ENCODE measurements at places on chromosomes 6 and 20. TPM values are rescaled to one million over a fixed set of nuclear protein-coding genes. Genes with fewer than 3 reads are reported as not detected.

POM121L2 gene
- total RNA-seq, result not detected

ZNF311 gene
- total RNA-seq, result 0.36 TPM

DNA sequence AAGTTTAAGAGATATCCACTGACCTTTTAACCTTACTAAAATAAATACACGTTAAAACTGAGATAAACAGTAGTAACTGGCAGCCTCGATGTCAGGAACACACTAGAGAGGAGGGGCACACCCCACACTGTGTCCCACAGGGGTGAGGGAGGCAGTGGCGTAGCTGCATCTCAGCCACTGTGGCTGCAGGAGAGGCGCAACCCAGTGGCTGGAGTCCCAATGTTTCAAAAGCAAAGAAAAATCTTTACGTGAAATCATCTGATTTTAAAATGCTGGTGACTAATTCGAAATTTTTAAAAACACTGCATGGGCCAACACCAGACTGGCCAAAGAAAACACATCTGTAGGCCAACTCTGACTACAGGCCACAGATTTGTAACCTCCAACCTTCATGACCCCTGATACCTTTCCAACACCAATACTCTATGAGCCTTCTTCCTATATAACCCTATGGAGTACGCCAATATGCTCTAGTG is 54.7 kb downstream of the TRAM2 start:
- H3K4me3 ChIP-seq, result no peak overlapping the region
- H3K36me3 ChIP-seq, result peaks cover 7% of the 10 kb centered on the region
- peak; percentile 79 for DNase-seq

DNA sequence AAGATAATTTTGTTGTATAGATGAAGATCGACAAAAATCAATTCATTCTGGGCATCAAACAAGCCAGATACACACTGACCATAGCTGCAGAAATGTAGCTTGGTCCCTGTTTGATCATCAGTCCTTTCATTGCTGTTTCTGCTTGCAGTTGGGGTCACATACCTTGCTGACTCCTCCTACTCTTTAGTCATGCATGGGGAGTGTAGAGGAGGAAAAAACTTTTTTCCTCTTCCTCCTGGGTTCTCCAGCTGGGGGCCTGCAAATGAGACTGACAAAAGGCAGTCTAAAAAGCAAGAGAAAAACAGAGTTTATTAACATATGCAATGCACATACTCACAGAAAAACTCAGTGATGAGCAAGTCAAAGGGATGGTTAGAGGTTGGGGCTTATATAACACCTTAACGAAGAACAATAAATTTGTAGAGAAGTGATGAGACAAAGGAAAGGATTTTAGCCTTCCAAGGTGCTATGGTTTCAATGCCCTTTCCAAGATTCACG is 105.8 kb downstream of the QRSL1 start:
- H3K4me1 ChIP-seq, result no peaks in the 10 kb centered on the region
- DNase-seq, result no peak
- H3K36me3 ChIP-seq, result no peaks in the 10 kb centered on the region
- no peak overlapping the region for H3K4me3 ChIP-seq

EYA2 gene
- total RNA-seq, result 2.5 TPM

CST8 gene
- not detected for total RNA-seq

DNA sequence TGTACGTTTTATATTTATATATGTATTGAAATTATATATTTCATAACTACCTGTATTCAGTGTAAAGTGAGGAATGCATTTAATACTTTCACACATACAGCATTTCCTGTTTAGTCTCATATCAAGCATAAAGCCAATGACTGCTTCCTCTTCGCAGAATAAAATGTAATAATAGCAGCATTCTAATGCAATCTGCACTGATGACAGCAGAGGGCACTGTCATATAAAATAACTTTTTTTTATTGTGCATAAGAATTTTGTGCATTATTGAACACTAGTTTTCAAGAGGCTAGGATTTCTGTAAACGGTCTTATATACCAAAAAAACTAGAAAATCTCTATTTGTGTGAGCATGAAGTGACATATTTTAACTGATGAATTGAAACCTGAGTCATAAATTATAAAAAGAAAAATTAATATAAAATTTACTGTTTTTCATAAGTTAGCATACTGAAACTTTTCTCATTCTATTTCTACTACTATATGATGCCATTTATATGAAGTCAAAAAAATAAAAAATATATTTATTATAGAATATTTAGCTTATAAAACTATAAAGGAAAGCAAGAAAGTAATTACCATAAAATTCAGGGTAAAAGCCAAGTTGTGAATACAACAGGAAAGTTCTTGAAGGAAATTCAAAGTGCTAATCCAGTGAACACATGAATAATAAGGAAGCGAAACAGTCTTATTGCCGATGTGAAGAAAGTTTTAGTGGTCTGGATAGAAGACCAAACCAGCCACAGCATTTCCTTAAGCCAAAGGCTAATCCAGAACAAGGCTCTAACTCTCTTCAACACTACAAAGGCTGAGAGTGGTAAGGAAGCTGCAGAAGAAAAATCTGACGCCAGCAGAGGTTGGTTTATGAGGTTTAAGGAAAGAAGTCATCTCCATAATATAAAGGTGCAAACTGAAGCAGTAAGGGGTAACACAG is 36.3 kb downstream of the RNF146 start:
- no peak overlapping the region for H3K4me3 ChIP-seq
- no peaks in the 10 kb centered on the region for H3K27me3 ChIP-seq
- peak; percentile 48 for DNase-seq
- H3K36me3 ChIP-seq, result peaks cover 4% of the 10 kb centered on the region
- no peak overlapping the region for H3K27ac ChIP-seq
- H3K4me1 ChIP-seq, result no peaks in the 10 kb centered on the region

DNA sequence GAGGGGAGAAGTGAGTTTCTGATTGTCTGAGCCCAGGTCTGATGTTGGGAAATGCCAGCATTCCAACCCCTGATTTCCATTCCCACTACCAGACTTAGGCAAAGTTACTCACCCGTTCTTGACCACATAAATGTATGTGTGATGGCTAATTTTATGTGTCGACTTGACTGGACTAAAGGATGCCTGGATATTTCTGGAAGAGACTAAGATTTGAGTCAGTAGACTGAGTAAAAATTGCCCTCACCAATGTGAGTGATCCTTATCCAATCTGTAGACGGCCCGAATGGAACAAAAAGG is 95.8 kb upstream of the TAB2 start:
- H3K4me1 ChIP-seq, result no peaks in the 10 kb centered on the region
- peak; percentile 45 for DNase-seq
- no peak overlapping the region for H3K4me3 ChIP-seq

GRCh38 chr6:52489881-52490280 is 69.7 kb downstream of the EFHC1 start:
- no peak overlapping the region for H3K4me3 ChIP-seq
- no peaks in the 10 kb centered on the region for H3K27me3 ChIP-seq
- H3K36me3 ChIP-seq, result peaks cover under 1% of the 10 kb centered on the region
- H3K4me1 ChIP-seq, result no peaks in the 10 kb centered on the region
- H3K27ac ChIP-seq, result no peak overlapping the region

TNF gene
- not detected for total RNA-seq

- H3K4me3 ChIP-seq, result no peak overlapping the region
- H3K36me3 ChIP-seq, result no peaks in the 10 kb centered on the region
- H3K27ac ChIP-seq, result no peak overlapping the region
Measured at GRCh38 chr6:156269751-156270369, 507.3 kb upstream of the ARID1B start.

ASIP gene
- total RNA-seq, result not detected

TCP11 gene
- 0.56 TPM for total RNA-seq

KLHDC3 gene
- total RNA-seq, result 76.0 TPM

HLA-DQB2 gene
- total RNA-seq, result not detected

DNA sequence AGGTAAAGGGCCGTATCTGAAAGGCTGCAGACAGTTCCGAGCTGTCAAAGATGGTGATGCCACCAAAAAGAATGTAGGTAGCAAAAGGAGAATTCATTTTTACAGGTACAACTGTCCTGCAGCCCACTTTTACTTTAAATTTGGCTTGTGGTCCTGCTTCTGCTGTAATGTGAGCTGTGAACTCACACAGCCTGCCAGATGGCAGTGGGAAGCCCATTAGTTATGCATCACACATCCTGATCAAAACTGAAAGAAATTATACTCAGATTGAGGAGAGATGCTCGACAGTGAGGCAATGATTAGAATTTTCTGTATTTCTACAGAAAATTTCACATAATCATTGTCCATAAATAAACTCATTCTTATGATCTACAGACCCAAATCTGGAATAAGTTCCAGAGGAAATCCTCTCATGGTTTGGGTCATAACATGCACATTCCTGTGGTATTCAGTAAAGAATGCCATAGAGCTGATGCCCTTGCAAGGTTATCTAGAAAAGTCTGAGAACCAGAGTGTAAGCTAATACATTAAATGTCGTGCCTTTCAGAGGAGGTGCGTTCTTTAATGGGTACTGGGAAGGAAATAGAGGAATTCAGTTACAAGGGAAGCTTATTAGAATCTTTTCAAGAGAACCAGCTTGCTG is 23.9 kb upstream of the E2F3 start:
- H3K4me1 ChIP-seq, result peaks cover 9% of the 10 kb centered on the region
- H3K4me3 ChIP-seq, result no peak overlapping the region
- H3K27ac ChIP-seq, result peak overlapping the region; percentile 31
- peak; percentile 87 for DNase-seq
- H3K27me3 ChIP-seq, result no peaks in the 10 kb centered on the region
- no peaks in the 10 kb centered on the region for H3K36me3 ChIP-seq

ZFP64 gene
- 14.3 TPM for total RNA-seq

DNA sequence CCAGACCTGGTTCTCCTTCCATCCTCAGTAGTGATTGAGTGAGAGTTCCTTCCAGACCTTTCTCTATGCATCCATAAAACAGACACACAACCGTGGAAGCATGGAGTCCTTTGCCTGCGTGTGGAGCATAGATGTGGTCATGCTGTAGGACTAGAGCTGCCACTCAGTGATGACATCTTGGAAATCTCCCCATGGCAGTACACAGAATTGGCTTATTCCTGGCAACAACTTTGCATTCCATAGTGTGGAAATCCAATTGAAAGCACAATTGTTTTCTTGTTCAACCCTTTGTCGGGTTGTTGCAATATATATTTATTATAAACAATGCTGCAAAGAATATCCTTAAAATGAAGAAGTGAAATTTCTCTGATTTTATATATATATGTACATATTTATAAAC is 547.8 kb downstream of the CDH26 start:
- no peaks in the 10 kb centered on the region for H3K27me3 ChIP-seq
- no peak for DNase-seq
- no peak overlapping the region for H3K27ac ChIP-seq
- no peak overlapping the region for H3K4me3 ChIP-seq
- no peaks in the 10 kb centered on the region for H3K4me1 ChIP-seq
- no peaks in the 10 kb centered on the region for H3K36me3 ChIP-seq

C6orf15 gene
- total RNA-seq, result not detected

- no peak for DNase-seq
- no peaks in the 10 kb centered on the region for H3K27me3 ChIP-seq
- no peak overlapping the region for H3K4me3 ChIP-seq
Measured at GRCh38 chr6:21098744-21099143, 494.8 kb upstream of the SOX4 start.

DNA sequence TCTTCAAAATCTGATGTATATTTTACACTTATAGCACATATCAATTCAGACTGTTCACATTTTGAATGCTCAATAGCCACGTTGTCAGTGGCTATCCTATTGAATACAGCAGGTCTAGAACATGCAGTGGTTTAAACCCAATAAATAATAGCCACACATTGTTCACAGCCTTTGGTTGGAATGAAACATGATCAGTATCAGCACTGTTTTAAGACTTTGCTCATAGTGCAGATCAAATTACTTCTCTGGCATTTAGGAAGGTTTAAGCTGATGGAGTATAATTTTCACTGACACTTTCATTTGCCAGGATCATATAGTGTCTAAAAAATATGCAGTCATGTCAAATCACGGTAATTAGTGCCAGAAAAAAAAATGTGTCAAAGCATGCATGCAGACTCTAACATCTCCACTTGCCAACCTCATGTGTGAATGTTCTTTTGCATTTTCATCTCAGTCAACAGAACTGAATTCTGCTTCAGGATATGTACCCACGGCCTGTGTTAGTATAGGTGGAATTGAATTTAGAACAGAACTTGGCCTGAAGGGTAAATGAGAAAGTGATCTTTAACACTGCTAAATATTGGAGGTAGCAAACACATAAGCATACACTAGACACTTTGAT is 184.1 kb downstream of the SLC24A3 start:
- DNase-seq, result no peak
- H3K4me1 ChIP-seq, result no peaks in the 10 kb centered on the region
- no peaks in the 10 kb centered on the region for H3K27me3 ChIP-seq
- no peak overlapping the region for H3K4me3 ChIP-seq
- H3K36me3 ChIP-seq, result no peaks in the 10 kb centered on the region
- H3K27ac ChIP-seq, result no peak overlapping the region

RSPO3 gene
- not detected for total RNA-seq

- peaks cover 3% of the 10 kb centered on the region for H3K36me3 ChIP-seq
- no peaks in the 10 kb centered on the region for H3K27me3 ChIP-seq
- H3K27ac ChIP-seq, result no peak overlapping the region
- peaks cover 7% of the 10 kb centered on the region for H3K4me1 ChIP-seq
- DNase-seq, result no peak
Measured at GRCh38 chr20:43983359-43983758, 68.7 kb downstream of the TOX2 start.

MOG gene
- not detected for total RNA-seq

DNA sequence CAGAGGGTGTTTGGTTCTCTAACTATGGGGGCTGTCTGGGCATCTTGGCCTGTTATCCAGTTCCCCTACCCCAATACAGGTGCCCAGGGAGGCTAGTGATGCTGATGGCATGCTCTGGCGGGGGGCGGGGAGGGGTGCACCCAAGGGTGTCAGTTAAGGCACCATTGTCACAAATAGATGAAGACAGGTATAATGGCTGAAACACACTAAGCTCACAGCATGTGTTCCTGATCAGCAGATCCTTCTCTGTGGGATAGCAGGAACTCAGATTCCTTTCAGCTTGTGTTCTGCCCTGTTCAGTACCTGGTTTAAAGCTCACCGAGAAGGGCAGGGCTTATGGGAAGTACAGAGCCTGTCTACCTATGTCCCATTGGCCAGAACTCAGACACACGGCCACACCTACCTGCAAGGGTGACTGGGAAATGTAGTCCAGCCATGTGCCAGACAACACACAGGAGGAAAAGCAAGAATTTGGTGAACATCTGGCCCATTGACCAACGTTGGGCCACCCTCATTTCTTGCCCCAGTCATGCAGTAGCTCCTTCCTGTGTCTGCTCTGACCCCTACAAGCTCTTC is 3.4 kb upstream of the RSPO4 start:
- peak; percentile 24 for DNase-seq
- H3K27ac ChIP-seq, result no peak overlapping the region
- H3K4me3 ChIP-seq, result no peak overlapping the region
- no peaks in the 10 kb centered on the region for H3K36me3 ChIP-seq
- no peaks in the 10 kb centered on the region for H3K4me1 ChIP-seq
- H3K27me3 ChIP-seq, result peaks cover 28% of the 10 kb centered on the region

DNA sequence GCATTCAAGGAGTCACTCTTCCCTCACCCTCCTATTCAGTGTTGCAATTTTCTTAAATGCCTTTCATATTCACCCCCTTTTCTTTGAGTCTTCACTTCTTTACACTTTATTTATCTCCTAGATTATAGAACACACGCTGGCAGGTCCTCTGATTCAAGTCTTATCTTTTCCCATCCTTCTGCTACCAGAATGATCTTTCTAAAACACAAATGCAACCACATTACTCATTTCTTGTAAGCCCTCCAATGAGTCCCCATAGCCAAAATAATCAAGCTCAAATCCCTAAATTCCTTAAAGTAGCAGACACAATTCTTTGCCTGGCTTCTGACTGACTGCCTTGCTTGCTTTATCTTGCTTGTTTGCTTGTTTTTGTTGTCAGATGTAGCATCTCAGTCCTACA is 920.0 kb downstream of the TFAP2A start:
- no peaks in the 10 kb centered on the region for H3K36me3 ChIP-seq
- H3K4me3 ChIP-seq, result no peak overlapping the region
- peak; percentile 79 for DNase-seq
- H3K27me3 ChIP-seq, result no peaks in the 10 kb centered on the region
- peaks cover 2% of the 10 kb centered on the region for H3K4me1 ChIP-seq
- no peak overlapping the region for H3K27ac ChIP-seq

TSHZ2 gene
- not detected for total RNA-seq

All from IMR-90 (cell line).